Thoracic aorta (tissue), 2 donors: ENCODE measurements at places on chromosomes 11 and 22. TPM values are rescaled to one million over a fixed set of nuclear protein-coding genes. Genes with fewer than 3 reads are reported as not detected.

The SCGB1A1 gene
- not detected for total RNA-seq

The LIF gene
- total RNA-seq = 1.4 TPM

The MAJIN gene
- not detected for total RNA-seq

The GRIK4 gene
- total RNA-seq = not detected

The PVALB gene
- not detected for total RNA-seq

The FGF4 gene
- total RNA-seq = not detected

The NRIP3 gene
- total RNA-seq = 5.3 TPM

DNA sequence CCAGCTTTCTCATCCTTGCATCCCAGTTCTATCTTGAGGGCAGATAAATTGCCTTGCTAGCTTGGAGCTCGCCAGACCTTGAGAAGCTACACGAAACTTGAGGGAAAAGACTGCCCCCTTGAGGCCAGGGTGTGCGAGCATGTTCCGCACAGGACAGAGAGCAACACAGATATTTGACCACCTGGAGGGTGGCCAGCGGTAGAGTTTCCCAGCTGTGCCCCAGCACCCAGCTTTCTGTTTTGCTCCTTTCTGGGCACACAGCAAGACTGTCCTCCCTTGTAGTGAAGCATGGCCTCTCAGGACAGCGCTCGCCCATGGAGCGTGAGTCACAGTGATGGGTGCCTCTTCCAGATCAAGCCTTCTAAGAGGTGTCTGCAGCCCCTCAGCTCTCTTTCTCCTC, 23.5 kb downstream of the SPATA19 start:
- no peak for DNase-seq

GRCh38 chr11:21205205-21205604, 535.8 kb downstream of the NELL1 start:
- no peak for DNase-seq

DNA sequence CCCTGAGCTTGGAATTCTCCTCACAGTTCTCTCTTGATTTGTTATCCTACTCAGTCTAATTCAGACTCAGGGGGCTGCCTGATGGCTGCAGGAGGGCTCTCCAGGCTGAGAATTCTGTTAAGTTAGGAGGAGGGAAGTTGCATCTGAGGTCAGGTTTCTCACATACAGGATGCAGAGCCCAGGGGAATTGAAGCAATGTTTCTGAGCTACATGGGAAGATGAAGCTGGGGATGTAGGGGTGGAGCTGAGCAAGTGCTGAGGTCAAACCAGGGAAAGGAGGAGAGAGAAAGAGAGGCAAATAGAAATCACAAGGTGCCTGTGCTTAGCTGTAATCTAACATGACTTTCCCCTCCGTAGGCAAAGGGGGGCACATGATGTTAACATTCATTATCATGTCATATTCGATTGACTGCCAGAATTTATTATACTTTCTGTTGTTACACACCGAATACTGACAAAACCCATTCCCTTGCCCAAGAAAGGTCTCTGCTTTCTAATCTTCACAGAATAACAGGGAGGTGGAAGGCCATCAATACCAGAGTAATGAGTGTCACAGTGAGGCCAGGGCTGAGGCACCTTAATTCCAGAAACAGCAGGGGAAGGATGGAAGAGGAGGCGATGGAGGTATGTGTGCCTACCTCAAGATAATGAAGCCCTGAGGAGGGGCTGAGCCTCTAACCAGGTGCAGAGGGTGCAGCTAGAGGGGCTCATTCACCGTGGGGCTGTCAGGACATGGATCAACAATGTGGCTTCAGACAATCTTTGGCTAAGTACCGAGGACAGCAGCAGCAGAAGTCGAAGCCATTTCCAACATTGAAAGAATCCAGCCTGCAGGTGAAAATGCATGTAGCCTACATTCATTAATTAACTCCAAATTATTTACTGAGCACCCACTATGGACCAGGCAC, 205.4 kb upstream of the SNX19 start:
- no peak for DNase-seq

GRCh38 chr11:75535071-75535470, 9.3 kb upstream of the GDPD5 start:
- no peak for DNase-seq

DNA sequence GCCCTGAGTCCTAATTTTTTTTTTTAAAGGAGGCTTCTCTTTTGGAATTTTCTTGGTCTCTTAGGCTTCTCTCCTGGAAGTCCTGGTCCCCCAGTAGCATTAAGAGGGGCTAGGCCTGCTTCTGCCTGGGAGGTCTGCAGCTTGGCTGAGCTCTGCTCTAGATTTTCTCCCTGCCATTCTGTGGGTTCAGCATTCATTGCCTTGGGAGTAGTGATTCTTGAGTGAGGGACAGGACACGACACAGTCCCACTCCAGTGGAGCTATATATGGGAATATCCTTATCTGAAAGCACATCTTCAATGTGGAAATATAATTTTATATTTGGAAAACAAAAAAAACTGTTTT, 3.7 kb downstream of the IGSF22 start:
- no peak for DNase-seq

DNA sequence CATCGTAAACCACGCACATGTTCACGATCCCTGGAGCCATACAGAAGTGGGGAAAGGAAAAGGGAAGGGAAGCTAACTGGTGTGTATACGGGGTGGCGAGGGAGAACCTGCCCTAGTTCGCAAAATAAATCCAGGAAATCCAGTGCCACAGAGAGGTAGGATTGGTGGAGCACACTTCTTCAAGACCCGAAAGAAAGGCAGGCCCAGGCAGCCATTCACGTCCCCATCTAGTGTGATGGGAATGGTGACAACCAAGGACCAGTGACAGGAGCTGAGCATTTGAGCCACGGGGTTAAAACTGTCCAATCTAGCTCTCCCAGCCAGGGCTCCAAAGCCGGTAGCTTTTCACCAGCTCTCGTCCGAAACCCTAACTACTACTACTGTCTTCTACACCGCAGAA, 53.7 kb downstream of the IGSF9B start:
- DNase-seq = no peak

- DNase-seq = no peak
Measured at GRCh38 chr22:44231233-44231632, 50.5 kb downstream of the PARVG start.

DNA sequence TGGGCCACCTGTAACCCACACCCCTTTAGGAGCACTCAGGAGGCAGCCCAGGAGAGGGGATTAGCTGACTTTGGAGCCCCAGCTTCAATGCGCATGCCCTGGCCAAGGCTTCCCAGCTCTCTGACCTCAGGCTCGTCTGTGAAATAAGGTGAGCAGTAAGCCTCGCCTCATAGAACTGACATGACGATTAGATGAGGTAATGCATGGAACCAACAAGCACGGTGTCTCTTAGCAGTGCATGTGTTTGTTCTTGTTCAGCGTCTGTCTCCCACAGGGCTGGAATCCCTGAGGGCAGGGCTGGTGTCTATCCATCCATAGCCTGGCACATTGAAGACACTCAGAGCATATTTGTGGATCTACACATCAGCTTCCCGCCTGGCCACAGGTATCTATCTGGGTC, 415.4 kb downstream of the MN1 start:
- DNase-seq = no peak

- no peak for DNase-seq
Measured at GRCh38 chr11:71266114-71266833, 13.9 kb upstream of the SHANK2 start.

- no peak for DNase-seq
Measured at GRCh38 chr22:32882360-32882755, 80.9 kb downstream of the TIMP3 start.

DNA sequence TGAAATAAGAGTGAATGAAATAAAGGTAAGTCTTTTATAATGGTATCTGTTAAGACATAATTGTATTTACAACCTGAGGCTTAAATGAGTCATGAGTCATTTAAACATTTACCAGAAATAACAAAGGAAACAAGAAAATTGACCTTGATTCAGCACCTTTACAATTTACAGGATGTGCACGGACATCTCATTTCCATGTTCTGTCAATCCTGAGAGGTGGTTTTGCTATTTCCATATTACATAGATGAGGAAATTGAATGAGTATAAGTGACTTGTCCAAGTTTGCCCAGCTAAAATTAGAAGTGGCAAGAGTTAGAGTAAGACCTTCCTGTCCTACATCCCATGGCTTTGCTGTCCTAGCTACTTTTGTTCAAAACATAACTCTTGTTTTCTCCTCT, 89.1 kb downstream of the TRIM44 start:
- no peak for DNase-seq
